ENCODE measurements at places on chromosomes 5 and 9.

GRCh38 chr5:138068742-138069600 is 14.9 kb upstream of the WNT8A start:
- DNase-seq, result peak; percentile 42

GRCh38 chr9:89837934-89838310 is 233.1 kb downstream of the GADD45G start:
- no peak for DNase-seq

GRCh38 chr9:36325081-36325828 is 67.0 kb upstream of the GNE start:
- DNase-seq, result no peak

DNA sequence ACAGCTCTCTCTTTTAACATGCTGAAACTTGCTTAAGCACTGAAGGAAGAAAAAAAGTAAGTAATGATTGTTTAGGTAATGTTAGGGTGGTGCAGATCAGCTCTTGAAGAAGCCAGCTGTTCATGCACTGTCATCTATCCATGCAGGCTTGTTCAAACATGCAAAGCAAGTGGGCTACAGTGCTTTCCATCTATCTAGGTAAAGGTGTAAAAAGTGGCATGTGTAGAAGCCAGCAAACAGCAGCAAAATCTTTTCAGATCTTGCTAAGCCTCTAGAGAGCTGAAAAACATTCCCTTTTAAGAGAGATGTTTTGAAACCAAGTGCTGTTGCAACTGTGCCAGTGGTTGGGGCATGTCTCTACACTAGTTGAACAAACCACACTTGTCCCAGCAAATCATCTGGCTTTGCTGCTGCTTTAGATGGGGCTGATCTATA is 214.4 kb downstream of the EFNA5 start:
- no peak for DNase-seq

DNA sequence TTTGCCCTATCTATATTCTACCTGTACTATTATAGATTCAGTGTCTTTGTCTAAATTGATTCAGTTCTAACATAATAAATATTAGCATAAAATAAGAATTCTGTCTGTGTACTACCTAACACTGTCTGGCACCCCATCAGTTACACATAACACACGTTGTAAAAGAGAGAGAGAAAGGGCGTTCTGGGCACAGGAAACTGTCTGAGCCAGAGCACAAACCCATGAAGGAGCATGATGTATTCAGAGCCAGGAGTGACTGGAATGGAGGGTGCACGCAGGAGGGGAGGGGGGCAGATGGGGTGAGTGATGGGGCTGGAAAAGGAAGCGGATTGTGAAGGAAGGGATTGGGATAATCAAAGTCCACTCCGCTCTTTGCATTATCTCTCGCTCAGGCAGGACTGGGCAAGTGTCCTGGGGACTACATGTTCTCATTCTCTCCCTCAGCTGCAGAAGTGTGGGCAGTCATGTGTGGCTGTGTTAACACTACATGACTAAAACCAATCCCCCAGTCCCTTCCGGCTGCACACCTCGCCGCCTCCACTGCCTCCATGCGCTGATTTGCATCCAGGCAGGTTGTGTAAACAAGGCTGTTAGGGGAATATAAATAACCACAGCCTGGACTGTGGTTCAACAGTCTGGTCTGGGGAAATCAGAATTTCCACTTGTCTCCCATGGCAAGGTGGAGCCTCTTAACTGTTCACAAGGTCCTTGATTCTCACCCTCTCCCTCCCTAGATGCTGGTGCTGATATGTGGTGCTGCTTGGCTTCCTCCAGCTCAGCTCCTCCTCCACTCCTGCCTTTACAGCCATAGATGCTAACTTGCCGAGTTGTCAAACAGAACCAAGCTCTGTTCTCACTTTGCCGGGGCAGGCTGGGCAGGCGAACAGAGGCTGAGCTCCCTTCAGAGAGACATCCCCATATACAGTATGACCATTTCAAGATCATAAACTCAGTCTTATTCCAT is 367.5 kb upstream of the BRINP1 start:
- peak; percentile 18 for DNase-seq

GRCh38 chr5:89337-90286 is 2.4 kb upstream of the PLEKHG4B start:
- DNase-seq, result no peak

GRCh38 chr5:139138109-139138508 is 60.1 kb downstream of the SIL1 start:
- no peak for DNase-seq

DNA sequence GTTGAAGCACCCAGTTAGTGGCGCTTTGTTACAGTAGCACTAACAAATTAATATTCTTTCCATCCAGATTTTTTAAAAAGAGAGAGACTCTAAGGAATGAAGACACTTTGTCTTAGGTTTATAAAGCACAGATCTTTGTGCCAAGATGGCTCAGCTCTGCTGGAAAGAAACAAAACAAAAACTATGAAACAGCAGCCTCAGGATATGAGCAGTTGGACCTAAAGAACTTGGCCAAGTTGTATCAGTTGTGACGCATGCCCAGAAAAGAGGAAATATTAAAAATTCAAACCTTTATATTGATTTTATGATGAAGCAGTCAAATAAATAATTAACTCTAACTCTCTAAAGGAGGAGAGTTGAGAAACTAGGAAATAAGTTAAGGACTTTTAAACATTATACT is 427.2 kb downstream of the SPOCK1 start:
- DNase-seq, result no peak

GRCh38 chr5:53917095-53917494 is 356.7 kb downstream of the NDUFS4 start:
- no peak for DNase-seq

GRCh38 chr5:79193643-79194042 is 42.3 kb upstream of the JMY start:
- DNase-seq, result peak; percentile 60

GRCh38 chr5:140182075-140182711 is 7.2 kb downstream of the CYSTM1 start:
- DNase-seq, result no peak

- no peak for DNase-seq
These were observed 332.4 kb upstream of the DAB2 start for GRCh38 chr5:39757131-39757530.

DNA sequence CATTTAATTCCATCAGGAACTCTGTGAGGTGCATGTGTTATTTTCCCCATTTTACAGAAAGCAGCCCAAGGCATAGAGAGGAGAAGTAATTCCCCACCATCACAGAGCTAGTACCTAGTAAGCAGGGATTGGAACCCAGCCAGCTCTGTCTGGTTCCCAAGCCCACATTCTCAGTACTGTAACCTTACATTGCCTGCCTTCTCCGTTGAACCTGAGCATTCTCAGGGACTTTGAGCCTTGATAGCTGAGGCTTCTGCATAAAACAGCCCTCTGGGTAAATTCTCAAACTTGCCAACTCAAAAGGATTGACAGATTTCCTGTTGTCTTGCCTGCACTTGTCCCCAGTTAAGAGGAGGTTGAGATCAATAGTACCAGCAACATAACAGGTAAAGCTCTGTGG is 9.2 kb upstream of the GLE1 start:
- DNase-seq, result no peak

DNA sequence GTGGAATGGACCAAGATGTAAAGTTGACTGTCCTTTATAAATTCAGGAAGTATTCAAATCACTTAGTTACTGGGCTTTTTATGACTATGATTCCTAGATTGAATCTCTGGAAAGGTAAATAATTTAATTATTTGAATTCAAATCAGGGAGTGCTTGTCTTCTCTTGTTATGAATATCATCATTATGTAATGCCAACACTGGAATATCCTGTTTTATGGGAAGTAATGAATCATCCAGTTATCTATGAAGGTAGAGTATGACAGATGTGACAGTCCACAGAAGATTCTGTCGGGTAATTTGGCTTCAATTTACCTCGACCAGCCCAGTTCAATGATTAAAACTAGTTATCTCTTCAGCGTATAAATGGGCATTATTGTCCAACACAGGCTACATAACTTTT is 141.0 kb upstream of the NUDT12 start:
- DNase-seq, result no peak

DNA sequence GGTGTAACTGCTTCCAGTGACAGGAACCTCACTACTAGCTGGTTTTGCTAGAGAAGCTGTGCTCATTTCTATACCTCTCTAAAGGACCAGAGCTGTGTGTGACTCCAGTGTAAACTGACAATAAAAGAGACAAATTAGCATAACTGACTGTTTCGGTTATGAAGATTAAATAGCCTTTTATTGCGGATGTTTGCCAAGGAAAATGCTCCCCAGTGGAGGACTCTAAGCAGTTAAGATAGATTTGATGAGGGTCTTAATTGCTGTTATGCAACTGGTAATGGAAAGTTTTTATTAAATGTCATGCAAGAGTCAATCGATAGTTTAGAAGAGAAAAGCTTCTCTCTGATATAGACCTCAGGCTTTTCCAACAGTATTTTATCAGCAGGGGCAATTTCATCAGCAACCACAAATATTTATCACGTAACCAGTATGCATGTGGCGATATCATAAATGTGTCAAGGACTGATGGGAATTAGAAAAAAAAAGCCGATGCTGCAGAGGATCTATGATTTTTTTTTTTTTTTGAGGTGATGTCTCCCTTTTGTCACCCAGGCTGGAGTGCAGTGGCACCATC is 275.2 kb upstream of the DMAC1 start:
- peak; percentile 89 for DNase-seq

DNA sequence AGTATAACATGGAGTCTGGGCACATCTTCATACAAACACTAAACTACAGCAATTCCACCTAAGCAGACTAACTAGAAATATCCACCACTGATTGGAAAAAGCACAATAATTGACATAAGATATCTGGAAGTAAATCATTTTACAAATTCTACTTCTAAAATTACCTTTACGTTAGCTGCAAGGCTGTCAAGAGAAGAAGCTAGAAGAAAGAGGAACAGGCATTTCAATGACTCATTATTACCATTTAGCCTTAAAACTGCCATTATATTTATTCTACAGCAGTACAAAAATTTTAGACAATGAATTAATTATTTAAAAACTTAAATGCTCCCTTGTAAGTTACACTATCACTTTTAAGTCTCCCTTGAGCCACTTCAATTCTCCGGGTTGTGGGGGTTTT is 43.4 kb upstream of the PLPP6 start:
- DNase-seq, result no peak

DNA sequence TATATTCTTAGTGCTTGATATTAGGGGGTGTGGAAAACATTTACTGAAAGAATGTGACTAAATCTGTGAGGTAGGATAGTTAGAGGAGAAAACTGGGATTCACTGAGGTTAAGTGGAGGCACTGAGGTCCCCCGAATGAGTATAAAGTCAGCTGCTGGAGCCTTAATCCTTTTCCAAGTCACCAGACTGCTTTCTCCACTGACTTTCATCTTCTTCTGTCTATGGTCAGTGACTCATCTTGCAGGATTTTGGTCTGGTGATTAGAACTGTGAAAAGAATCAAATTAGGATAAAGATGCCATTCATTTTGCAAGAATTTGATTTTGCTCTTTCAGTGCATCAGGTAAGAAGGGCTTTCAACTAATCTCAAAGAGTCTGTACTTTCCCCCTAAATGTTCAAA is 89.3 kb upstream of the ALDH1A1 start:
- DNase-seq, result no peak

DNA sequence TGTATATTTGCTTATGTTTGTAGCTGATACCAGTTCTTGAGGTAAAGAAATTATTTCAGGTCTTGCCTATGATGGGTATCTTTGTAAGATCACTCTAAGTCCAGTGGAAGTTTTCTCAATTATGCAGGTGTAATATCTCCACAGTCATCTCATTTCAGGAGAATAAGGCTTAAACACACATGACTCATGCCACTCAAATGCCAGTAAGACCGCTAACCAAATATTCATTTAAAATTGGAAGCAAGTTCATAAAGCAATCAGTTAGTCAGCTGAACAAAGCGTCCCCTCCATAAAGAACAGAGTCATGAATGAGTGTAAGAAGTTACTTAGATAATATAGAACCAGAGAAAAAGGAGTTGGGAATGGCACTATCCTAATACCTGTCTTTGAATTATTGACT is 248.7 kb downstream of the LURAP1L start:
- no peak for DNase-seq

DNA sequence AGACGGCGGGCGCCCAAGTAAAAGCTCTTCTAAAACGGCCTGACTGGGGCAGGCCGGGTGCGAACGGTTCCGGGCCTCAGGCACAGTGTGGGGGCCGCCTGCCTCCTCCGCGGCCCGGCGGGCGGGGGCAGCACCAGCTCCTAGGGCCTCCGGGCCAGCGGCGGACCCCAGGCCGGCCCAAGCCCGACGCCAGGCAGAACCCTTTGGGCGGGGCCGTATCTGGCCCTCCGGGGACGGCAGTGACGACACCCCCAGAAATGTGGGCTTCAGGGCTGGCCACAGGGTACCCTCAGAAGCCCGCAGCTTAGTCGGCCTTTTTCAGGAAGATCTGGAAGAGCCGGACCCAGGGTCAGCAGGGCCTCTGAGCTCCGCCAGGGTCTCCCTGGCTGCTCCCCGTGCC is 4.0 kb downstream of the LTC4S start:
- no peak for DNase-seq

GRCh38 chr9:6894135-6894534 is 136.4 kb downstream of the KDM4C start:
- DNase-seq, result no peak

DNA sequence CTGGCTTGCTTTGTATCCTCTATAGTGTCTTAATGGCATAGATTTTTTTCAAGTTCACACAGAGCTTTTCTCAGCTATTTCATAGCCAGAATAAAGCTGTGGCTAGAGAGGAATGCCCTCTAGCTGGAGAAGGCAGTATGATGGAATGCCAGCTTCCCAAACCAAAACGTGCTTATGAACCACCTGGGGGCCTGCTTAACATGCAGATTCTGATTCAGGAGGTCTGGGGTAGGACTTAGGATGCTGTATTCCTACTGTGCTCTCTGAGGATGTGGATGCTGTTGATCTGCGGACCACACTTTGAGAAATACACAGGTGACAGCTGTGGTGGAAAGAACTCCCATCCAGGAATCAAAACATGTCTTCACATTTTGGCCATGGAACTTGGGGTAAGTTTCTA is 49.9 kb upstream of the DPYSL3 start:
- no peak for DNase-seq

GRCh38 chr9:135353935-135354334 is 125.6 kb upstream of the PPP1R26 start:
- no peak for DNase-seq

DNA sequence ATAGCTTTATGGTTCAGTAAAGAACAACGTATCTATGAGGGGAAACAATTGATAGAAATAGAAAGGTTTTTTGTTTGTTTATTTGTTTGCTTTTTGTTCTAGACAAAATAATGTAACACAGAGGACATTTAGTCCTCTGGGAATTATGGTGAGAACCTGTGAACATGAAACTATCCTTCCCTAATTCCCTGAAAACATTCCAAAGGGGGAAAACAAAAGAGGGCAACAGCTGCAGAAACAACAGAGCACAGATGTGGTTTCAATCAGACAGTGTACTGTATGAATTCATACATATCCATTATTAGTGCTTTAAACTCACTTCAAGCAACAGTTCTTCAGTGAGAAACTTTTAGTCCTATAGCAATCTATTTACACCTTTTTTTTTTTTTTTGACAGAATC is 1489.8 kb upstream of the C9orf72 start:
- DNase-seq, result no peak

- DNase-seq, result no peak
These were observed 480.6 kb downstream of the NR2F1-AS1 start for GRCh38 chr5:93100428-93100827.

GRCh38 chr5:87127426-87127825 is 140.3 kb upstream of the RASA1 start:
- no peak for DNase-seq

- DNase-seq, result no peak
These were observed 49.9 kb downstream of the P4HA2 start for GRCh38 chr5:132177691-132178149.

- DNase-seq, result no peak
These were observed 69.7 kb downstream of the PHF2 start for GRCh38 chr9:93645921-93646639.

All from NCI-H748 treated with DMSO at 0.1 percent for 48 hours (cell line).